Stimulated activated CD4-positive, alpha-beta T cell treated with anti-CD3 and anti-CD28 coated beads, Interleukin-12 subunit alpha, Interleukin-12 subunit beta, amount 100 ng/mL, for 24 hours (primary cell): ENCODE measurements at places on chromosomes 7 and 10.

DNA sequence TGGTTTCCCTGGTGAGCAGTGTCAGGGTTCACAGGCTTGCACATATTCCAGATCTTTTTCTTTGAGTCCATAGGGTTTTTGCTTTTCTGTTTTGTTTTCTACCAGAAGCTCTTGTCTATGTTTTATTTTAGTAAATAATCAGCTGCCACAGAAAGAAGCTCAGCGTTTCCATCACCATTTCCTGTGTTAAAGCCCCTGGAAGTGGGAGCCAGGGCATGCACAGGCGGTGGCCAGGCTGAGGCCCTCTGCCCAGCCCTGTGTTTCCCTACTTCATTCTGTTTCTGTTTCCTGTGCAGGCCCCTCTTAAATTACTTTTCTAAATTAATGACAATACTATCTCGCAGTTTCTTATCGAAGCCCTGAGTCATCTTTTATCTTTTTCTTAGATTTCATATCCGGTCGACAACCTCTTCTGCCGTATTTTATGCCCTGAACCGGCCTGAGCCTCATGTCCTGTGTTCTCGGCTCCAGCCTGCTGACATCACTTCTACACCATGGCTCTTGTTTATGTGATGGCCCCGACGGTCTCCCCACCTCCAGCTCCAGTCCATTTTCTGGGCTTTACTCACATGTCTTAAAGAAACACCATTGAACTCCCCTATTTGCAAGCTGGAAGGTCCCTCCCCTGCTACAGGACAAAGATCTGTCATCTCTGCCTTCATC lies 442.2 kb downstream of the TCERG1L start:
- DNase-seq: no peak

GRCh38 chr10:98030991-98031431 lies 590 bp upstream of the CRTAC1 start:
- no peak for DNase-seq

DNA sequence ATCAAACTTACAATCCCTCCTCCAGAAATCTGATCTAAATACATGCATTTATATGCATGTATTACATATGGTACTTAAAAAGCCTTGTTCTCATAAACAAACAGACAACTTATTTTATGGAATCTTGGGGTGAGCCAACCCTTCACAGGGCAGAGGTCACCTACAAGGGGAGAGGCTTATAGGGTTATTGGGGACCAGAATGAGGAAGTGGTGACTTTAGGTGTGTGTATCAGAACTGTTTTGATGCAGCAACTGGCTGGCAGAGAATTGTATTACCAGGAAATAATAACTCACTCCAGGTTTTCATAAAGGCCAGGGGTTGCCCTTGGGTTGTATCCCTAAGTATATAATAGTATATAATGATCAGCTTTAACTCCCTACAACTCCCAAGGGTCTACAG lies 91.1 kb downstream of the SVIL start:
- no peak for DNase-seq

- DNase-seq: no peak
These were observed 266.0 kb downstream of the C7orf25 start for GRCh38 chr7:42645906-42646305.

- DNase-seq: no peak
These were observed 94.0 kb downstream of the MBL2 start for GRCh38 chr10:52678611-52679010.

DNA sequence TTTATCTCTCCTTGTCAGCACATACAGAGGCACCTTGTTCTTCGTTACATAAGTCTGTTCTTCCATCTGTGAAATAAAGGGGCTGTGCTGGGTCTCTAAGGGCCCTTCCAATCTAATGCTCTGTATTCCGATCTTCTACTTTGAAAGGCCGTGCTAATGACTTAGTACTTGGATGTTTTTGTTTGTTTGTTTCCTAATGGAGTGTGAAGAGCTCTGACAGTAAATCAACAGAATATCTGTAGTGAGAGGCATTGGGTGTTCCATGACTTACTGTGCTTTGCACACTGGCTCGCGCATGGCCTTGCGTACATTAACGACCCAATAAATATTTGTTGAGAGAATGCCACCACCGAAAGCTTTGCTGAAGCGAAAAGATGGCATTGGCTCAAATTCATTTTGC lies 162.1 kb downstream of the CHN2 start:
- DNase-seq: no peak
